Fibroblast of the aortic adventitia (primary cell): ENCODE measurements at places on chromosomes 2 and 18.

DNA sequence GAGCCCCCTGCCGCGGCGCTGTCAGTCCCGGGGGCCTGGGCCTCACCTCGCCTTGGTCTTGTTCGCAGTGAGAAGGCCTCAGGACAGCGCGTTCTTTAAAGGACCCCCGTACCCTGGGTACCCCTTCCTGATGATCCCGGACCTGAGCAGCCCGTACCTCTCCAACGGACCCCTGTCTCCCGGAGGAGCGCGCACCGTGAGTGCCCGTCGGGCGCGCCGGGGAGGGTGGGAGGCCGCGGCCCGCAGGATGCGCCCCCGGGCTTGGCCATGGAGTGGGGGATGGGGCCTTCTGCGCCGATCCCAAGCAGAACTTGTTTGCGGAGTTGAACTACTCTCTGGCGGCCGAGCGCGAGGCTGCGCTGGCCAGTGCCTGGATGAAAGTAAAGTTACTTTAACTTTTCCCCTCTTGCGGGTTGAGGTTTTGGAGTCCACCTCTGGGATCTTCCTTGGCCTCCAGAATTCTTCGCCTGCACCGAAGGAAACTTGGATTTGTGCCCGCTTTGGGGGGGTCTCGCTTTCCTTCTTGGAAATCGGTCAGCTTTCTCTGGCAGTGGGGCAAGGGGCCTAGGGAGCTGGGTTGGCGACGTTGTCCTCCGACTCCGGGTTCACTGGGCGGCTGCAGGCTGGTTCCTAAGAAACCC, 1.2 kb downstream of the TCF7L1 start:
- peak; percentile 56 for DNase-seq

- no peak for DNase-seq
These were observed 52.1 kb downstream of the VIL1 start for GRCh38 chr2:218471036-218471435.

DNA sequence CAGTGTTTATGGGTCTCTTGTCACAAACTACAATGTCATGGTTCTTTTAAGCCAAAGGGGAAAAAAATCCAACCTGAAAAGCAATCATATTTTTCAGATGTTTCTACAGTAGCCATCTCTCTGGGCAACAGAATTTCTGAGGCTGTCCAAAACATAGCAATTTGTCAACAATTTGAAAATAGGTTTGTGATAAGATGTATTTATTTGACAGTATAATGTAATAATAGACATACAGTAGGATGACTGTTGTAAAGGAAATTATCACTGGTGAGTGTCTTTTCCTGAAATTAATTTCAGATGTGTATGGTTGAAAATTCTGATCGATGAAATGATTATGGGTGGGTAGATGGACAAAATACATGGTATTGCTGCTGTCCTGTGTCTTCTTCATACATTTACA, 1230.1 kb upstream of the CDH2 start:
- DNase-seq = no peak

- DNase-seq = no peak
These were observed 109.5 kb upstream of the BCL2L11 start for GRCh38 chr2:111011218-111011617.

DNA sequence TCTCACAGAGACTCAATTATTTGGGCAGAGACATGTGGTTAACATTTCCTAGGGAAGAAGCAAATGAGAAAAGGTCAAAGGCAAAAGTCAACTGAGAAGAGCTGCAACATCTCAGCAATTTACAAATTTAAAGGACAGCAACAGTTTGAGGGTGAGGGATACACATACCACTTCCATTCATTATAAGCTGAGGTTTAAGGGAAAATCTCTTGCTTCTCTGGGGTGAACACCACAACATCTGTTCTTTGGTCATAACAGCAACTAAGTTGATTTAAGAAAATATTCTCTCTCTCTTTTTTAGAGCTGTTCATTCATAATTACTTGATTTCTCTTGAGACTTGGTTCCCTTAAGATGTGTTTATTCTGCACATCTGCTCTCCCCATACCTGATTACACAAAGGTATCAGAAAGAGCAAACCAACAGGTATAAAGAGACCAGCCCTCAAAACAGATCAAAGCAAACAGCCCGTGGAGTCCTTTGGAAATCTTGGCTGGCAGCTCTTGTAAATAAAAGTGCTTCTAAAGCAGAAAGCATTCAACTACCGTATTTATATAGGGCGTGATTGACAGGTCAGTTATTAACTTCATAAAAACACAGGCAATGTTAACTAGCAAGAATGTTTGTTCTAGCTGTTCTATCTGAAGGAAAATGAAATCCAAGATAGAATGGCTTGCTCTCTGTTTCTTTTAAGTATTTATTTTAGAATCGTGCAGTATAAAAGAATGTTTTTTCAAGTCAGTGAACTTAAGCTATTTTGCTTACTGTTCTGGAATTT, 132.8 kb downstream of the THADA start:
- no peak for DNase-seq
